ENCODE measurements at places on chromosomes 2 and 18. TPM values are rescaled to one million over a fixed set of nuclear protein-coding genes. Genes with fewer than 3 reads are reported as not detected.

Gene TUBB8B
- not detected for total RNA-seq

Gene STRN
- total RNA-seq, result 11.4 TPM

Gene SAG
- not detected for total RNA-seq

Gene VWA3B
- total RNA-seq, result not detected

Gene CYTIP
- not detected for total RNA-seq

Gene COL6A3
- 0.14 TPM for total RNA-seq

Gene MORN2
- total RNA-seq, result 37.3 TPM

Gene CREB1
- 14.2 TPM for total RNA-seq
